ENCODE measurements at places on chromosomes 1 and 21.
A peak's percentile ranks its signal among the peaks of the same experiment; 100 is the strongest.

DNA sequence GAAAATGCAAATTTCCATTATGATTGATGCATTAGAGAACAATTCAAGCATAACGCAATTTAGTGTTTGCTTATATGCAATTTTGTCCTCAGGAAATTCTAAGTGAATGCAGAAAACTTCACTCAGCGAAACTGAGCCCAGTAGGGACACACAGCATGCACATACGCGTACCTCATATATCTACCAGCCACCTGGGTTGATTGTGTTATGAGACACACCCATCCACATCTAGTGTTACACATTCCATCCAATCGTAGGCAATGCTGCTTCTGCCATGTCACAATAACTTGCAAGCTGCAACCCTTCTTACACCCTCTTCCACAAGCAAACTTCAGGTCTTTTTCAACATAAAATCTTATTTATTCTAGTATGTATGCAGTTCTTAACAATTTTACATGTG is 312.9 kb downstream of the HHAT start:
- DNase-seq: no peak

GRCh38 chr1:24930260-24931145 is at the start of gene RUNX3:
Gene RUNX3 (minus strand): TSS chr1:24930276. CDS start chr1:24929868, 408 bp downstream.
- peak; percentile 91 for DNase-seq

DNA sequence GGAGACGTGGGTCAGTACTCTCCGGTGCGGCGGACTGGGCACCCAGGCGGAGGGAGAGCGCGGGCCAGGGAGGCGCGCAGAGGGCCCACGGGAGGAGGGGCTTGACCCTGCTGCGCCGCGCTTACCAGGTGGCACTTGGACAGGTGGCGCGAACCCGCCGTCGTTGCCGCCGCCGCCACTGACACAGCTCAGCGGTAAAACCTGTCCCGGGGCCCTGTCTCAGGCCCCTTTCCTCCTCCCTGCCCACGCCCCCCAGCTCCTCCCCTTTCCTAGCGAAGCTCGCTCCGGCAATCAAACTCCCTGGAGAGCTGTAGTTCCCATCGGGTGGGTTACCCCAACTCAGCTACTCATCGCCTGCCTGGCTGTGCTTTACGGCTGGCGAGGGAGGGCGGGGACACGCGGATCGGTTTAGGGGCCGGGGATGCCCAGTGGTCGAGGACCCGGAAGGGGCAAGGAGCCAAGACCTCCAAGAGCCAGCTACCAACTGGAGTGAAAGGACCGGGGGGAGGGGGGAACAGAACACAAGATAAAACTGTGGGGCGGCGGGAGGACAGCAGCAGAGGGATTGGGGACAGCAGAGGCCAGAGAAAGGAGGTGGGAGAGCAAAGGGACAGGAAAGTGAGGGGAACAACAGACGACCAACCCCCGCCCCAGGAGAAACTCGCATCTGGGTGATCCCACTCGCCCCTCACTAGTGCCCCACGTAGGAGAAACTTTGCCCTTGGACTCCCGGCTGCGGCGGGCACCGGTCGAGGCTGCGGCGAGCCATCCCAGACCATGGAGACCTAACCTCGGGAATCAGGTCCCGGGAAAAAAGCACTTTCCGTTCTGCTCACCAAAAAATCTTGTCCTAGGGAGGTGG is 2.9 kb downstream of the GFI1 start:
- peak; percentile 82 for DNase-seq

- DNase-seq: no peak
Measured at GRCh38 chr1:37034121-37035013, at the start of gene GRIK3. Gene GRIK3 (minus strand): TSS chr1:37034515. CDS start chr1:37034108, 407 bp downstream.

GRCh38 chr21:17391811-17392340 is 121.0 kb upstream of the CXADR start:
- no peak for DNase-seq

DNA sequence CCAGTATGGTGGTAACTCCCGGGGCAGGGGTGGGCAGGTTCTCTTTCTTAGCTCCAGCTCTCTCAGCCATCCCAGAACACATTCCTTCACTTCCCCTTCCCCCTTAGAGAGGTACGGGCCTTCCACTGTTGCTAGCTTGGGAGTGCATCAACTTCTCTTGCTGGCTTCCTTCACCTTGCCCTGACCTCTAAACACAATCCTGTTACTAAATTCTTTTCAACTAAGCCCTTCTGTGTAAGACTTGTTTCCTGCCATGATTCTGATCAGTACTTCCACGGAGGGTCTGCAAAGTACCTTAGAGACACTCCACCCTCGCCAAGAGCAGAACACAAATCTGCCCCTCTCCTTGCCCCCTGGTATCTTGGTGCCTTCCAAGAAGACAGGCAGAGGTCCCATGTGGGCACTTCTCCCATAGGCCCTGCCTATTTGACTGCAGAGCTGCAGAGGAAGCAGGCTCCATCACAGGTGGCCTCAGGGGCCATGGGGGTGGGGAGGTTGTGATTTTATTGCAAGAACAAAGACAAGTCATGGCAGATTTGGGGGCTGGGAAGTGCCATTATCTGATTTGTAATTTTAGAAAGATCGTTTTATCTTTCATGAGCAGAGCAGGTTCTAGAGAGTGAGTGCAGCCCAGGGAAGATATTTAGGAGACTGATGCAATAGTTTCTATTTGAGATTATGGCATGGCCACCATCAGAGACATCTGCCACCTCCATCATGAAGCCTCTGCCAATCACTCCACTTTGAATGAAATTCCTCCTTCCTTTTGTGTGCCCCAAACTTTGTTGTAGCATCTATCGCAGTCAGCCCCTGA is 182.5 kb upstream of the JUN start:
- DNase-seq: no peak

DNA sequence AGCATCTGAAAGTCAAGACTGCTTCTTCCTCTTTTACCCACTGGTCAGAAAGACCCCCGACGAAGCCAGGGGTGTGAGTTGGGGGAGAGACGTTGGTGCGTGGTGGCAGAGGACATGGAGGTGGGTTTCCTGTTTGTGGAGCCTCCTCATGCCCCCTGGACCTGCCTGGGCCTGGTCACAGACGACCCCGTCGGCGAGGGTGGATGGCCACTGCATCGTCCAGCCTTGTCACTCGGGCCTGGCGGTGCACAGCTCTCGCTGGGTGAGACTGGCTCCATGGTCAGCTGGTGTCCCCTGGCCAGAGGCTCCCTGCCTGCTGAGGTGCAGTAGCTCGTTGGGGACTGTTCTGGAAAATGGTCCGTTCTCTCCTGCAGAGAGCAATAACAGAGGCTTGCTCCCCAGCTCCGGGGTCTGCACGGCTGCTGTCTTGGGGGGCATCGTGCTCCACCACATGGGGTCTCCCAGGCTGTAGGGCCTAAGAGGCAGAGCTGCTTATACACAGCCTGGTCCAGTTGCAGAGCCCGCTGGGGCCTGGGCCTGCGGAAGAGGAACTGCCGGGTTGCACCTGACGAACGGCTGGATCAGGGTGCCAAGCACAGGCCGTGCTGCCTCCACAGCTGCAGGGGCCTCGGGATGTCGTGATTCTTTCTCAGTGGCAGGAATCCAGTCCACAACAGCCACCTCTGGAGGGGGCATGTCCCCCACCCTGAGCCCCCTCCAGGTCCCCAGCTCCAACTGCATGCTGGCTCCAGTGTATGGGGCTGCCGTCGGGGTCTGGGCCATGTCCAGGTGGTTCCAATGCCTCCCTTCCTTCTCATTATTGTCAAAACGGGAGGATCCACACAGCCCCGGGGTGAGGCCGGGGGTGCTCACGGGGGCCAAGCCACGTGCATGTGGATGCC is 18.0 kb upstream of the ACTRT2 start:
- no peak for DNase-seq

GRCh38 chr1:211257826-211258225 is 1.3 kb upstream of the RCOR3 start:
- DNase-seq: no peak

- DNase-seq: no peak
Measured at GRCh38 chr1:227945891-227946623, 1.7 kb downstream of the WNT9A start.

DNA sequence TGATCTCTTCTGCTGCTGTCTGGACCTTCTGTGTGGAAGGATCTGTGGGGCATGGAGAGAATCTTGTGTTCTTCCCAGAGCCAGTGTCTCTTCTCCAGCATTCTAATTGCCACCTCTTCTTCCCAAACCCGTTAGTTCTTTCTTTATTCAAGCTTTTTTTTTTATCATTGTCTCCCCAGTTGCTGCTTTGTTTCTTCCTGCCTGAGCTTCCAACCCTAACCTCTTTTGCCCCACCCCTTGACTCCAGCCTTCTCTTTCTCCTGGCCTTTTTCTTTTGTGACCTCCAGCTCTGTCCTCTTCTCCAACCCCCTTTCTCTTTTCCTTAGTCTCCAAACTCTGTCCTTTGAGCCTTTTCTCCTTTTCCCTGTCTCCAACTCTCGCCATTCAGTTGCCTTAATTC is 4.5 kb downstream of the AGO1 start:
- no peak for DNase-seq

DNA sequence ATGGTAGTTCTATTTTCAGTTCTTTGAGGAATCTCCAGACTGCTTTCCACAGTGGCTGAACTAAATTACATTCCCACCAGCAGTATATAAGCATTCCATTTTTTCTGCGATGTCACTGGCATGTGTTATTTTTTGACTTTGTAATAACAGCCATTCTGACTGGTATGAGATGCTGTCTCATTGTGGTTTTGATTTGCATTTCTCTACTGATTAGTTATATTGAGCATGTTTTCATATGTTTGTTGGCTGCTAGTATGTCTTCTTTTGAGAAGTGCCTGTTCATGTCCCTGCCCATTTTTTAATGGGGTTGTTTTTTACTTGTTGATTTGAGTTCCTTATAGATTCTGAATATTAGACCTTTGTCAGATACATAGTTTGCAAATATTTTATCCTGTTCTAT is 87.9 kb downstream of the RPS6KC1 start:
- no peak for DNase-seq

- no peak for DNase-seq
Measured at GRCh38 chr1:30785714-30786113, 28.1 kb upstream of the LAPTM5 start.

DNA sequence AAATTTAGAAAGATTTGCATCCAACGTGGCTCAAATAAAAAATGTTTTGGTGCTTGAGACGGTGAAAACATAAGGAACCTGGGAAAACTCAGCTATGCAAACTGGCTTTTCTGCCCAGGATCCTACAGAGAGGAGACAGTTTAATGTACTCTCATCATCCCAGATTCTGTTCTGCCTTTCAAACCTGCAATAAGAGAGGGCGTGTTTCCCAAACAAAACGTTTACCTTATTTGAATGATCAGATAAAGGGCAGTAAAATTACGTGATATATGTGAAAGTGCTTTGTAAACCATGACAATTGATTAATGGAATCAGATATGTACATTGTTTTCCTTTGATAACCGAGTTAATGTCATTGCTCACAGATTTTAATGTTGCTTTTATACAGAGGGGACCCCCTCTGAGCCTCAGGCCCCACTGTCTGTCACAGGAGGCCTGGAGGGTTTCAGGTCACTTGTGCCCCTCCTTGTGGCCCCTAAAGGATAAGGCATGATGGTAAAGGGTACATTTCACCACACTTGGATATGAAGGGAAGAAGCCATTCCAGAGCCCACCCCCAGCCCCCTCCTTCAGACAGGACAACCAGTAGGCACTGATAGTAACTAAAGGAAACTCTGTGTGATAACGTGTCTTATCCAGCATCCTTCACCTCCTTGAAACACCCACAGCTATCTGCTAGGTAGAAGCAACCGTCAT is 157.6 kb downstream of the EDEM3 start:
- no peak for DNase-seq

GRCh38 chr1:87842156-87842555 is 513.5 kb downstream of the LMO4 start:
- no peak for DNase-seq

DNA sequence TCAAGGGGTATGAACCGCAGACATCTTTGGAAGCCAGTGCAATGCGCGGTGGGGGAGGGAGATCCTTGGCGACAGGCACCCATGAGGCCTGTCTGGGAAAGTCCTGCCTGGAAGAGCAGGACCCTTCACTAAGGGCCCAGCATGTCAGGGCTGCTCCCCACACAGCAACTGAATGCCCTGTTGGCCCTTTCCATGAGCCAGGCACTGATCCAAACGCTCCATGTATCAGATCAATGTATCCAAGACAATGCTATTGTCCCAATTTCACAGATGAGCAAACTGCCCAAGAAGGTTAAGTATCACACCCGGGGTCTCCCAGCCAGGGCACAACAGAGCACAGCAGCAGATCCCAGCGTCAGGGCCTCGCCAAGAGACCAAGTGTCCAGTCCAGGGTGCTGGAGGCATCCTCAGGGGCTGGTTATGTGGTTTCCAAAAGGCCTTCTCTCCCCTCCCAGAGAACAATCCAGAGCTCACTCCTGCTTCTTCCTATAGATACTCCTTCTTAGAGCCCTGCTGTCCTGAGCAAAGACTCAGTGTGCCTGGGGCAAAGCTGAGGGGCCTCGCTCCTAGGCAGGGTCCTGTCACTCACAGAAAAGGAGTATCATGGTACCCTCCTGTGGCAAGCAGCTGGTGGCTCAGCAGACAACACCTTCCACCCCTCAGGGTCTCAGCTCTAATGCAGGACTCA is 328.0 kb downstream of the NPHP4 start:
- DNase-seq: no peak

DNA sequence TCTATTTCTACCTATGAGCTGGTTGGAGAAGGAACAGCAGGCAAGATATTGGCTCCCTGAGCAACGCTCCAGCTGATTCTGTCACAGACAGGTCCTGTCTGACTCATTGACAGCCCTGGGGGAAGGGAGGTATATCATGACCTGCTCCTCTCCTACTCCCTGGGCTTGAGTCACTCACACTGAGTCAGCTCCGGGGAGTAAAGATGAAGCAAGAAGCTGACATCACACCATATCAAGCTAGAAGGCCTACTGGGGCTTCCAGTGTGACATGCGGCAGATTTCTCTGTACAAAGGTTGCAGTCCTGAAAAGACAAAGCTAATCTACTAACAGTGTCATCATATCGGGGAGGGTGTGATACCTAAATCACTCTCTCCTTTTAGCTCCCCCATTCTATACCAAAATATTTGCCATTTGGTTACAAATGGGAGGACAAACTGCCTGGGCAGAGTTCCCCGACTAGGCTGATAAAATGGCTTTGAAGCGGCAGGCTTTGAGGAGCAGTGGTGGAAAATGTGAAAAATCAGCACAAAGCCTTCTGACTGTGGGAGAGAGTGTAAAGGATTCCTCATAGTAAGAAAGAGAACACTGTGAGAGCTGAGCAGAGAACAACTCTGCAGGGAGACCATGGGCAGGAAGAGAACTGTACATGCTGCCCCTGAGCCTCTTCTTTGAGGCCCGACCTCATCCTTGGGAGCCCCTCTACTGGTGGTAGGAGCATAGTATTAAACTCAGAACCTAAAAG is 15.5 kb downstream of the PI4KB start:
- peak; percentile 77 for DNase-seq

GRCh38 chr21:31110430-31110829 is 72.2 kb upstream of the KRTAP19-8 start:
- no peak for DNase-seq

DNA sequence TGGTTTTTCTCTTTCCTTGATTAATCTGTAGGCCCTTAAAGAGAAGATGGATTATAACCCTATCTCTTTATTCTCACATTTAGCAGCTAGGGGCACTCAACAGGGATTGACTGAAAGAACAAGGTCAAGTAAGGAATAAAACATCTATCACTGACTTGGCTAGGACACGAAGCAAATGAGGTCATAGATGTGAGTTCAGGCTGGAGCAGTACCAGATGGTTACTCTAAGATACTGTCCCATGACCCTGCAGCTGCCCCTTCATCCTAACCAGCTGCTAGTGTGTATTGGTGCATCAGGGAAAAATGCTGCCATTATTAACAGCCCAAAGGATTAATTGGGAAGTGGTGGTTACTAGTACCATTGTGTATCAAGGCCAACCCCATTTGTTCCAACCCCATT is 221.9 kb downstream of the CTH start:
- no peak for DNase-seq

- no peak for DNase-seq
Measured at GRCh38 chr1:100028765-100029164, 59.0 kb downstream of the SLC35A3 start.
